ENCODE measurements at places on chromosomes 2 and 18.

GRCh38 chr2:225998653-225999052 is 599.1 kb downstream of the NYAP2 start:
- no peak for DNase-seq

- no peak for DNase-seq
Measured at GRCh38 chr2:37896319-37896718, 28.8 kb upstream of the RMDN2 start.

GRCh38 chr2:48274040-48274439 is 255.9 kb upstream of the STON1 start:
- DNase-seq = no peak

GRCh38 chr2:124501575-124502152 is 476.6 kb downstream of the CNTNAP5 start:
- DNase-seq = no peak

DNA sequence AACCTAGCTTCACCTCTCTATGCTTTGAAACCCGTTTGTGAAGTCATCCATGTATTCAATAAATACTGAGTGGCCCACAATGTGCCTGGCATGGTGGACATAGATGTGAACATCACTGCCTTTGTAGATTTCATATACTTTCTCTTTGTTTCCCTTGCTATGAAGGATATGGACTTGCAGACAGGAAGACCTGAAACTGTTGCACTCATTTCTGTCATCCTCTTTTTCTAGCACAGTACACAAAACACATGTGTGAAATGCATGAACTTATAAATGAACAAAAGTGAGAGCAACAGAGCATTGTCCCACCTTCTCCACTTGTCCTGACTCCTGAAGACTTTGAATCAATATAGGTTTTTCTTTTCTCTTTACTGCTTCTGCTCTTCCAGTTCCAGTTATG is 249.4 kb upstream of the LINC00305 start:
- DNase-seq = no peak
